ENCODE measurements at places on chromosomes 5 and 9. TPM values are rescaled to one million over a fixed set of nuclear protein-coding genes. Genes with fewer than 3 reads are reported as not detected.

GAS1 gene
- 0.26 TPM for total RNA-seq

SEMA6A gene
- not detected for total RNA-seq

SOX30 gene
- total RNA-seq: 0.93 TPM

SLC30A5 gene
- 42.8 TPM for total RNA-seq

PCDHA12 gene
- not detected for total RNA-seq

ELAVL2 gene
- not detected for total RNA-seq
